CD4-positive, alpha-beta T cell treated with Interleukin-6 at 100 ng/mL for 8 hours (primary cell): ENCODE measurements at places on chromosomes 6 and 20.

GRCh38 chr6:116513224-116513875 is 1.9 kb downstream of the CALHM5 start:
- no peak for DNase-seq

- no peak for DNase-seq
Measured at GRCh38 chr6:128516514-128516898, 3.9 kb downstream of the PTPRK start.

DNA sequence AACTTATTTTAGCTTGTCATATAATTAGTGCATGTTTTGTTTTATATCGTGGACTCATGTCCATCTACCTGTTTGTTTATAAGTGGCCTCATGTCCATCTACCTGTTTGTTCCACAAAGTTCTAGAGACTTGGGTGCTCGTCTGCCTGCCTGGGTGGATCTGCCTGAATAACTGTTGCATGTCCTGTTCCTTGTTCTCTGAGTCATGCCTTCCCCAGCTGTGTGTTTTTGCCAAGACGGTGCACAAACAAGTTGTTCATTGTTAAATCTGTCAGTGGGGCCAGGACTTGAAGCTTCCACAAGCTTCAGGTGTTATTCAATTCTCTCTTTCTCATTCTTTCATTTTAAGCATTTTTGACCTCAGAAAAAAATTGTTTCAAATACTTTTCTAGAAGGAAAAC is 358.0 kb upstream of the CITED2 start:
- no peak for DNase-seq

GRCh38 chr6:144405163-144405562 is 120.0 kb downstream of the UTRN start:
- no peak for DNase-seq

- no peak for DNase-seq
Measured at GRCh38 chr20:45970646-45971424, 1.2 kb downstream of the ZNF335 start.

- no peak for DNase-seq
Measured at GRCh38 chr6:20416567-20417345, 15.1 kb downstream of the E2F3 start.

GRCh38 chr20:25605148-25605547 is 18.7 kb downstream of the NANP start:
- DNase-seq: no peak

DNA sequence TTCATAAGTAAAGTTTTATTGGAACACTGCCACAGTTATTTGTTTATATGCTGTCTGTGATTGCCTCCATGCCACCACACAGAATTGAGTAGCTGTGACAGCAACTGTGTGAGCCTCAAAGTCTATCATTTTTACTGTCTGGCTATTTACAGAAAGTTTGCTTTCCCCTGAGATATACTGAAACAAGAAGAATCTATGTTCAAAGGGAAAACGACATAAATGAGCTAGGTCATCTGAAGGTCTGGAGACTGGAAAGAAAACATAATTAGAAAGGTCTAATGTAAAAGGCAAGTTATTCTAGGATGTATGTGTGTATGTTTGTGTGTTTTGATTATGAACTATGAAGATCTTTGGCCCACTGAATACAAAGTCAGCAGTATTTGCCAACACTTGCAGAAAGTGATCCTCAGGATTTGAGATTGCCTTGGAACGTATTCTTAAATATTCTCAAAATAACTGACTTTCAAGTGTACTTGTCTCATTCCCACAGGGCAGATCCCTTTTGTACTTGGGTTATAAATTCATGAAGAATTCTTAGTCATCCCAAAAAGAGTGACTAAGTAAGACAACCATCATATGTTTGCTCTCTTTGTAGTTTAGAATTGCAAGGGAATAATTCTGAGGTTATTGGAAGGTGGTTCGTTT is 677.7 kb downstream of the DOK5 start:
- no peak for DNase-seq
